ENCODE measurements at places on chromosomes 13 and 19.

DNA sequence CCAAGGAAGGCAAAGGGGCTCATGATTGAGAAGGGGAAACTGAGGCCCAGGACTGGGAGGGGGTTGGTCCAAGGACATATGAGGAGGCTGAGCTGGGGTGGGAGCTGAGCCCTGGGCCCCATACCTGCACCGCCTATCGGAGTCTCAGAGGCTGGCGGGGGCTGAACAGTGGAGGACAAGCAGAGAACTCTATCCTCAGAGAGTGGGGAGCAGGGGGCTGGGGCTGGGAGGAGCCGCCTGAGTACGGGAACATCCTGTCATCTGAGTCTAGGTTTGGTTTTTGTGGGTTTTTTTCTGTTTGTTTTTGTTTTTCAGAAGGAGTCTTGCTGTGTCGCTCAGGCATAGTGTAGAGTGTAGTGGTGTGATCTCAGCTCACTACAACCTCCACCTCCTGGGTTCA lies 6.2 kb downstream of the ARRDC2 start:
- no peaks in the 10 kb centered on the region for H3K4me1 ChIP-seq
- H3K27me3 ChIP-seq = no peaks in the 10 kb centered on the region
- H3K4me3 ChIP-seq = no peak overlapping the region

DNA sequence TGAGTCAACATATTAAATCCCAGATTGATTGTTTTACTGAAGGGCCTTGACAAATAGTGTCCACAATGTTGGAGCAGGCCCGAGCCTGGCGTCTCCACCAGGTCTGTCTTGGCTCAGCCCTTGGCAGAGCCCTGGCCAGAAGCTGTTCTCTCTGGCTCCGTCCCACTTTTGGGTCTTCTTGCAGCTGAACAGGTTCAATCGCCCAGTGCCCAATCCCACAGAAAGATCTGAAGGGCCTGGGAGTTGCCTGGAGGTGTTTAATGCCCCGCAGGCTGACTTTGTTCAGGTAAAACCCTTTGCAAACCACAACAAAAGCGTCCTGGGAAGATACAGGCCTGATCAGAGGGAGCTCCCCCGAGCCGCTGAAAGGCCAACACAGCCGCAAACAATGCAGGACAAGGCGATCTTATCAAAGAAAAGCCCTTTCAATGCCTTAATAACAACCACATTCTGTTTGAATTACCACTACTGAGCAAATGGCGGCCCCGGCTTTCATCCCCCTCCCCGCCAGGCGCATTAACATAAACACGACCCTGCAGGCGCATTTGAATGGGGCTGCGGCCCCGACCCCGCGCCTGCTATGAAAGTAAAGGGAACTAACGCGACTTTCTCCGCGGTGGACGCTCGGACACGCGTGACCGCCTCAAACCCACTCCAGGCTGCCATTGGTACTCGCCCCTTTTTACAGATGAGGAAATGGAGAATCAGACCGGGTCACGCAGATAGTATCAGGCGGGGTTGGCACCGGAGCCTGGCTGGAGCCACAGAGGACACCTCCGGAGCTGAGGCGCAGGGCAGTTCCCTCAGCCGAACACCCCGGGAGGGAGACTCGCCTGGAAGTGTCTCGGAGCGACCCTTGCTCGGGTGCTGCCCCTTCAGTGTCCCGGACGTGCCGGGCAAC lies 3.1 kb downstream of the CDX2 start:
- H3K4me1 ChIP-seq = peaks cover 3% of the 10 kb centered on the region
- peaks cover 95% of the 10 kb centered on the region for H3K27me3 ChIP-seq
- no peaks in the 10 kb centered on the region for H3K36me3 ChIP-seq
- H3K27ac ChIP-seq = no peak overlapping the region
- no peak overlapping the region for H3K4me3 ChIP-seq

DNA sequence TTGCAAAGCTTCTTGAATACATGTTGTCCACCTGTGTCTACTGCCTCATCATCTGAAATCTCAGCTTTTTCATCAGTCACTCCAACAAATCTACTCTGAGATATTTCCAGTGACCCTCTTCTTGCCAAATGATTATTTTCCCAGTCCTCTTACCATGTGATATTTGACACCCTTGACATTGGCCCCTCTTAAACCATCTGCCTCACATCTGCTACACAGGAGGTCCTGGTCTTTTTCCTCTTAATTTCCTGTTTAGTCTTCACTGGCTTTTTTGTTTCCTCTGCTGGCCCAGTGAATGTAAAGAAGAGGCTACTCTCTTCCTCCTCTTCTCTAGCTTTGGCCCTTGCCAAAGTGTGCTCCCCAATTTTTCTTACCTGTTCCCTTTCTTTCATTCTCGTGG lies 218.7 kb downstream of the DNAJC15 start:
- H3K27ac ChIP-seq = no peak overlapping the region
- no peaks in the 10 kb centered on the region for H3K27me3 ChIP-seq

DNA sequence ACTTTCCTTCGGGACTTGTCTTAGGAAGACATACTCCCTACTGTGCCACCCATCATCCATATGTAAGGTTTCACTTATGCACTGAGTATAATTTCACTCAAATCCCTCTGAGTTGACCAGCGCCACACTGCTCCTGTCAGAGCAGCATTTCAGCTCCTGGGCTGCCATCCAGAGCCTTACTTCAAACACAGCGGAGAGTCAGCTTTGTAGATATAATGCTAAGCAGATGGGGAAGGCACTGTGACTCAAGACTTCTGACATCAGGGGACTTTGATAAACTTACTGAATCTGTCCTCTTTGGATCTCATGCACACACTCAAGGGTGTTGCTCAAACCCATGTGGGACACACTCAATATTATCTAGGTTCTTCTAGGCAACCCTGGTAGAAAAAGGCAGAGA lies 34.9 kb downstream of the DOCK9 start:
- H3K4me3 ChIP-seq = no peak overlapping the region
- no peaks in the 10 kb centered on the region for H3K36me3 ChIP-seq
- H3K27me3 ChIP-seq = no peaks in the 10 kb centered on the region
- no peak overlapping the region for H3K27ac ChIP-seq
- no peak for DNase-seq

DNA sequence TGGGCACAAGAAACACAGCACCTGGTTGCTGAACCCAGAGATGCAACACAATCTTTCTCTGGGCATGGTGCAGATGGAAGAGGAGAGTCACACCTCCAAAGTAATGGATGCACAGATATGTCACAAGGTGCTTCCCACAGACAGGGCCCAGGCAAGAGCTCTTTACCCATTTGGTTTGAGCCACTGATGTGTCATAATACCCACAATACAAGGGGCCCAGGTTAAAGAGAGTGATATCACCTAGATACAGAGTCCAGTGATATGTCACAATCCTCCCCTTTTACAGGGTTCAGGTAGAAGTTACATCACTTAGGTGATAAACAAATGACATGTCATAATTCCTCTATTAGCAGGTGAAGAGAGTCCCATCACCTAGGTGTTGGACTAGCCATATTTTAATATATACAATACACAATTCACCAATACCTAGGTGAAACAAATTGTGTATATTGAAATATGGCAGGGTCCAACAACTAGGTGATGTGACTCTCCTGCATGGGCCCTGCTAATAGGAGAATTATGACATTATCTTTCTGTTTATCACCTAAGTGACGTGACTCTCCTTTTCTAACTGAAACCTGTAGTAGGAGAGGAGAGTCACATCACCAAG lies 5.6 kb upstream of the ZNF43 start:
- H3K4me1 ChIP-seq = no peaks in the 10 kb centered on the region
- H3K36me3 ChIP-seq = no peaks in the 10 kb centered on the region
- no peaks in the 10 kb centered on the region for H3K27me3 ChIP-seq
- no peak overlapping the region for H3K4me3 ChIP-seq

All from breast epithelium (tissue), 4 donors.